ENCODE measurements at places on chromosomes 12 and 14. TPM values are rescaled to one million over a fixed set of nuclear protein-coding genes. Genes with fewer than 3 reads are reported as not detected.

CACNA2D4 gene
- total RNA-seq = not detected

IL31 gene
- not detected for total RNA-seq

IFNG gene
- not detected for total RNA-seq

OR6C4 gene
- not detected for total RNA-seq

TEX52 gene
- total RNA-seq = not detected

KRT75 gene
- total RNA-seq = not detected

LUM gene
- total RNA-seq = not detected

GDF3 gene
- not detected for total RNA-seq

CCDC38 gene
- total RNA-seq = 0.20 TPM

GALNT9 gene
- total RNA-seq = 14.1 TPM

PTPRQ gene
- 0.64 TPM for total RNA-seq

TAS2R43 gene
- not detected for total RNA-seq

IL22 gene
- not detected for total RNA-seq

NINJ2 gene
- not detected for total RNA-seq

ITFG2 gene
- total RNA-seq = 2.2 TPM

- no peak for DNase-seq
Observed at GRCh38 chr14:97707603-97708002, 910.4 kb downstream of the VRK1 start.

GRCh38 chr14:61511558-61511948, 183.8 kb upstream of the HIF1A start:
- no peak for DNase-seq

DNA sequence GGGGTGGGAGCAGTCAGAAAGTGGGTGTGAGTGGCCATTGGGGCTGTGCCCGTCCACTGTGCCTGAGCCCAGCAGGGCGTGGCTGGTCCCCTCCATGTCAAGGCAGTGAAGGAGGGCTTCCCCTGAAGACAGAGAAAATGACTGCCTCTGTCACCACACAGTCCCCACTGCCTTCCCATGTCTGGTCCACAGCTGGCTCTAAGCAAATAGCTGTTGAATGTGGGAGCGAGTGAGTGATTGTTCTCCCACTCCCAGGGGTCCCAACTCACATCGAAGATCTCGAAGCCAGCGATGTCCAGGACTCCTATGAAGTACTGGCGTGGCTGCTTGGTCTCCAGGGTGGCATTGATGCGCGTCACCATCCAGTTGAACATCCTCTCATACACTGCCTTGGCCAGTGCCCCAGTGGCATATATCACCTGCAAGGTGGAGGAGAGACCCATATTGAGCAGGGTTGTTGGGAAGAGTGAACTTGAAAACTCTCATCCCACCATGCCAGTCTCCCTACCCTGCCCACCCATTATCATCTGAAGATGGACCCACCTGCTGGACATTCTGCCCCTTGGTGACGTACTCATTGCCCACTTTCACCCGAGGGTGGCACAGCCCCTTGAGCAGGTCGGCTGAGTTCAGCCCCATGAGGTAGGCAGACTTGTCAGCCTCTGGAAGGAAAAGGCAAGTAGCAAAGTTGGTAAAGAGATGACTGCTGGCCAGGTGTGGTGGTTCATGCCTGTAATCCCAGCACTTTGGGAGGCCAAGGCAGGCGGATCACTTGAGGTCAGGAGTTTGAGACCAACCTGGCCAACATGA, 6.6 kb downstream of the MYH7 start:
- DNase-seq = no peak

DNA sequence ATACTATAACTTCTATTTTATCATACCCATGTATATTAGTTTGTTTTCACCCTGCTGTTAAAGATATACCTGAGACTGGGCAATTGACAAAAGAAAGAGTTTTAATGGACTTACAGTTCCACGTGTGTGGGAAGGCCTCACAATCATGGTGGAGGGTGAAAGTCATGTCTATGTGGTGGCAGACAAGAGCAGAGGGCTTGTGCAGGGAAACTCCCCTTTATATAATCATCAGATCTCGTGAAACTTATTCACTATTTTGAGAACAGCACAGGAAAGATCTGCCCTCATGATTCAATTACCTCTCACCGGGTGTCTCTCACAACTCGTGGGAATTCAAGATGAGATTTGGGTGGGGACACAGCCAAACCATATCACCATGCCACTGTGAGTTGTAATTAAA, 135.8 kb downstream of the SYNE2 start:
- no peak for DNase-seq

DNA sequence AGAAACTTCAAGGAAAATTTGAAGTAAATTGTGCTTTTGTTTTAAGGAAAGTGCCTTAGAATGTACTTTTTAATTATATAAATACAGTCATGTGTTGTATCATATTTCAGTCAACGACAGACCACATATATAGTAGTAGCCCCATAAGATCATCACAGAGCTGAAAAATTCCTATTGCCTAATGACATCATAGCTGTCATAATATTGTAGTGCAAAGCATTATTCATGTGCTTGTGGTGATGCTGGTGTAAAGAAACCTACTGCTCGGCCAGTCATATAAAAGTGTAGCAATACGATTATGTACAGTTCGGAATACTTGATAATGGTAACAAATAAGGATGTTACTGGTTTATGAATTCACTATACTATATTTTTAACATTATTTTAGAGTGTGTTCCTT, 198.9 kb upstream of the SLC16A7 start:
- DNase-seq = no peak

DNA sequence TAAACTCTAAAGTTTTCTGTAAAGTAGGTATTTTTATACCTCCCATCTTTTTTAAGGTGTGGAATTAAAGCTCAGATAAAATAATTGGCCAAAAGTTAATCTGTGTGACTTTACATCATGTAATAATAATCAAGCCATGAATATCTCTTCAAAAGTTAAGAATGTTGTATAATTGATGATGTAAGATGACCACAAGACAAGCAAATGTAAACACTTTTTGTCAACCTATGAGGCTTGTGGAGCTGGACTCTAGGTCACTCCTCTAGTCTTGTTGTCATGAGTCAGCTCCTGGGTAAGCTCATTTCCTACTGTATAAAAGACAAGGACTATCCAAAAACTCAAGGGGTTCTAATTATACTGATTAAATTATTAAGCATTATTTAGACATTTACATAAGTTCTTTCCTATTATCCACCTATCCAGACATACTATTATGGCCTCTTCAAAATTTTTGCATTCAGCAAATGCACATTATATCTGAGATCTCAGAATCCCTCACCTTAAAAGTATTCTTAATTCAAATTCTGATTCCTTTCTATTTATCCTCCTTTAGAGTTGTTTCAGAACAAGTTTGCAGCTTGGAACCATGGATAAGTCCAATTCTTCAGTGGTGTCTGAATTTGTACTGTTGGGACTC, at the start of gene OR4K5:
Gene OR4K5 (plus strand): TSS at position 587 of the 637 bp plus-strand sequence. CDS start 0 bp downstream, at position 587.
- DNase-seq = no peak

DNA sequence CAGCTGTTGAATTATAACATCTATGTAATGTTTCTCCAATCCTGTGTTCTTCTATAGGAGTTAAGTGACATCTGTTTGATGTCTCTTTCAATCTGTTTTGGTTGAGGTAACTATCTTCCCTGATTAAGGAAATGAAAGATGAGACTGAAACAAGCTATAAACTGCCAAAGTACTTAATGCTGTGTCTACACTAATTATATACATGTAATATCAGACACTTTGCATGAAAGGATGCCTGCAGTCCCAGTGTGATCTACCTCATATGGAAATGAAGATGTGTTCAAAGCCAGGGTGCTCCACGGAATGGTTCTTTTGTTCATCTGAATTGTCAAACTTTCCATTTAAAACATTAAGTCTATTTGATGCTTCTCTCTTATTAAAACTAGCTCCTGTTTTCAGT, 958.3 kb downstream of the GALC start:
- DNase-seq = no peak

- DNase-seq = no peak
Observed at GRCh38 chr14:71555654-71556559, 376.3 kb upstream of the RGS6 start.

GRCh38 chr12:24605466-24605865, 343.4 kb downstream of the BCAT1 start:
- no peak for DNase-seq

- DNase-seq = no peak
Observed at GRCh38 chr14:71863766-71864165, 68.5 kb upstream of the RGS6 start.

DNA sequence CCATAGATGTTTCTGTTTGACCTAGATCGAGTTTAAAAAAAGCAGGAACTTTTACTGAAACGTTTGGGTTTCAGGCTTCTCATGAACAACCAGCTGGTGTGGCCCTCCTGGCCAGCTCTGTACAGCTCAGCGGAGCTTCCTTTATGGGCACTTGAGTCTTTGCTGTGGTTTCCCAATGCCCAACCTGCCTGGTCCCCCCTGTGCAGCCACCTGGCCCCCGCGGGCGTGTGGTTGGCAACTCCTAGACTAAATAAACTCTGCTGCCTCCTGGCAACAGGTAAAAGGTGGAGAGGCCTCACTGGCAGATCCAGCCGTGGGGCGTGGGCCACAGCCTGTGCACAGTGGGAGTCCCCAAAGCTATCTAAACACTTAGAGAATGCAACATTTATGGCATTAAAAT, 38.7 kb downstream of the ADGRD1 start:
- no peak for DNase-seq

- DNase-seq = no peak
Observed at GRCh38 chr12:116366824-116367223, 89.3 kb upstream of the MED13L start.

- DNase-seq = no peak
Observed at GRCh38 chr12:3441435-3441834, 49.6 kb upstream of the PRMT8 start.

GRCh38 chr14:88323523-88324199, 592 bp upstream of the KCNK10 start:
- DNase-seq = peak; percentile 17

- DNase-seq = no peak
Observed at GRCh38 chr12:118058881-118059280, 2.1 kb downstream of the WSB2 start.

- no peak for DNase-seq
Observed at GRCh38 chr12:131830914-131831571, 2.9 kb downstream of the MMP17 start.

DNA sequence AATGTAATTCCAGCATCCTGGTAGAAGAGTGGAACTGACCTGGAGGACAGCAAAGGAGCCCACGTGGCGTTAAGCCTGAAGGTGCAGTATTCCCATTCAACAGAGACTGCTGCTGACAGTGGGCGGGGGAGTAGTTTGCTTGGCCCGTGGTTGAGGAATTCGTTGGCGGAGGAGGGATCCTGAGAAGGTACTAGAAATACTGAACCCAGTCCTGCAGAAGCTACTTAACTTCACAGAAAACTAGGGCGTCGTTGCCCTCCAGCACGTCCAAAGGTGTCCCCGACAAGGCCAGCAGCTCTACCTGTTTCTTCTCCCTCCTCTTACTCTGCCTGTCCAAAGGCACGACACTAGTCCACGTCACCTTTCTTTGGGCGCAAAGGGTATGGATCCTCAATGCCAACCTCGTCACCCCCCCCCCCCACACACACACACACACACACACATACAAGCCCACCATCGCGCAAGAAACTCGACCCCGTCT, 303 bp downstream of the PUS7L start:
- no peak for DNase-seq

DNA sequence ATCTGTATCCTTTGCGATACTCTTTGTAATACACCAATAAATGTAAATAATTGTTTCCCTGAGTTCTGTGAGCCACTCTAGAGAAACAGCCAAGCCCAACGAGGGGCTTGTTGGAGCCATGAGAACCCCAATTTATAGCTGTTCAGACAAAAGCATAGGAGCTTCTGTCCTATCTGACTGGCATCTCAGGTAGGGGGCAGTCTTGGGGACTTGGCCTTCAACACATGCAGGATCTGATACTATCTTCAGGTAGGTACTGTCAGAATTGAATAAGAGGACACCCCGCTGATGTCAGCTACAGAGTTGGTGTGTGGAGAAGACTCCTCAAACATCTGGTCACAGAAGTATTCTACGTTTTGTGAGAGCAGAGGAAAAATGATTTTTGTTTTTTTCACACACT, 25.3 kb downstream of the TXNDC16 start:
- no peak for DNase-seq

- DNase-seq = no peak
Observed at GRCh38 chr12:107590814-107591375, 94.7 kb upstream of the PWP1 start.

- DNase-seq = no peak
Observed at GRCh38 chr14:92939699-92940098, 16.7 kb downstream of the CHGA start.

DNA sequence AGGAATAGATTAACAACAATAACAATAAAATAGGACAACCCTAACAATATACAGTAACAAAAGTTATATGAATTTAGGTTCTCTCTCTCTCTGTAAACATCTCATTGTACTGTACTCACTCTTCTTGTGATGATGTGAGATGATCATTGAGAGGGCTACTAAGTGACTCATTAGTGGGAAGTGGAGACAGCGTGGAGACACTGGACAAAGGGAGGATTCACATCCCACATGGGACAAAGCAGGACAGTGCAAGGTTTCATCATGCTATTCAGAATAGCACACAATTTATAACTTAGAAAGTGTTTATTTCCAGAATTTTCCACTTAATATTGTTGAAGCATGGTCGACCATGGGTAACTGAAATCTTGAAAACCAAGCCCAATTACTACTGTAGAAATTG, 26.0 kb upstream of the SPATA7 start:
- DNase-seq = no peak

- no peak for DNase-seq
Observed at GRCh38 chr14:28375295-28375694, 391.3 kb upstream of the FOXG1 start.

GRCh38 chr14:92883066-92883465, 39.9 kb upstream of the CHGA start:
- DNase-seq = no peak

- no peak for DNase-seq
Observed at GRCh38 chr14:90644882-90645281, 171.3 kb downstream of the TTC7B start.

DNA sequence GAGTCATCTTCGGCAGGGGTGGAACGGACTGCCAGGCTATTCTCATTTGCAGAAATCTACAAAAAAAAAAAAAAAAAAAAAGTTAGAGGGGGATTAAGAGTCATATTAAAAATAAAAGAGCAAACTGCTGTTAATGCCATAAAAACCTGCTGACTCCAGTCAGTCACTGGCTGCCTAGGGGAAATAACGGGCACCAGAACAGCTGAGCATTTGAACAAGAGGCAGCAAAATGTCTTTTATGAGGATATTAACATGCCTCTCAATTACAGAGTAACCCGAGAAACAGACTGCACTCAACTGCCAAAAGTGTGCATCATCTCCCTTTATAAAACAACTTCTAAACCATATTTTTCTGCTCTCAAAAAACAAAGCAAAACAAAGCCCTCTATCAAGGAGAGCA, 28.7 kb upstream of the CERS5 start:
- no peak for DNase-seq

- DNase-seq = no peak
Observed at GRCh38 chr14:99519347-99519881, 38.2 kb downstream of the CCNK start.

Measured in Caki2 (cell line).